ENCODE measurements at places on chromosomes 7 and 10.

DNA sequence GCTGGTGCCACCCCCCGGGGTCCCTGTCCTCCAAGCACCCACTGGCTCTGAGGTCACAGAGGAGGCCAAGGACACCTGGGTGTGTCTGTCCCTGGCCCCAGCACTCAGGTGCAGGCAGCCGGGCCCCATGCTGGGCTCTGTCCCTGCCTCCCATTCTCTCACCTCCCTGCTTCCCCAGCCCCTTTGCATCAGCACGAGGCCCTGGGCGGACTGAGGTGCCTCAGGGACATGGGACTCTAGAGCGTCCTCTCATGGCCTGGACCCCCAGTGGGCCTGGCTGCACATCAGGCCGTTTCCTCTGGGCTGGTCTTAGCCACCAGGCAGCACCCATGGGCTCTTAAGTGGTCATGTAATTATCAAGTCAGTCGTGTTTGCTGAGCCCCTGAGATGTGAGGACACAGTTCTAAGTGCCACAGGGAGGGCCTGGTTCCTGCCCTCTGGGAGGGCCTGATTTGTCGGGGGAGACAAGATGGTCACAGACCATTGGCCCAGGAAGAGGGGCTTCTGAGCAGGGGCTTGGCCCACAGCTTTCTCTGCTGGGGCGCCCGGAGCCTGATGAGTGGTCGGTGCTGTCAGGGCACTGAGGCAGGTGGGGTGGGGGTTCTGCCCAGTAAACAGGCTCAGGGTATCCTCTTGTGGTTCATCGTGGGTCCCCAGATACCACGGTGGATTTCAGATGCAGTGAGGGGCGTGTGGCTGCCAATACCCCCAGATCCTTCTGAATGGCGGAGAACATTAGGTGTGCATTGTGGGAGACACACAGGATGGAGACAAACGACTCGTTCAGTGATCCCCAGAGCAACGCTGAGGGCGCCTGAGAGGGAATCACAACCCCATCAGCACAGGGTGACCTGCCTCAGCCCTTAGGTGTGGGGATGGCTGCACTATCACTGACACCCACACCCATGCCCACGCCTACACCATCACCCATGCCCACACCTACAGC is 152.5 kb downstream of the WDR37 start:
- DNase-seq = no peak

- DNase-seq = no peak
These were observed 14.5 kb downstream of the AKR1B1 start for GRCh38 chr7:134444198-134444960.

DNA sequence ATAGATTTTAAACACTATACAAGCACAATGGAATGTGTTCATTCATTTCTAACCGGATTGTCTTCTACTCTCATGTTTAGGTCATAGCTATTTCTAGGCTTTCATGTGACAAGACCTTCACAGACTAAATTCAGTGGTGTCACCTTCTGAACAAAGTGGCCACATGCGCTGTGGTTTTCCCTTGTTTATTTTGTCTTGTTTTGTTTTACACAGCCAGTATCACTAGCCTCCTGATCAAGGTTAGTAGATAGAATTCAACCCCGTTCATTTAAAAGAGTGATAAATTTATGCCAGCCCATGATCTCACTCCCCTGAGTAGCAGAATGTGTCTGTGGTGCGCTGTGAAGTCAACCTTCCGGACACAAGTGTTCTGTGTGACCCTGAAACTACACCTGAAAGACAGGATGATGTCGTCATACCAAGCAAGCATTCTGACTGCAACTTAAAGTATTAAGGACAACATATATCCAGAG is 209.1 kb downstream of the CREB5 start:
- no peak for DNase-seq

DNA sequence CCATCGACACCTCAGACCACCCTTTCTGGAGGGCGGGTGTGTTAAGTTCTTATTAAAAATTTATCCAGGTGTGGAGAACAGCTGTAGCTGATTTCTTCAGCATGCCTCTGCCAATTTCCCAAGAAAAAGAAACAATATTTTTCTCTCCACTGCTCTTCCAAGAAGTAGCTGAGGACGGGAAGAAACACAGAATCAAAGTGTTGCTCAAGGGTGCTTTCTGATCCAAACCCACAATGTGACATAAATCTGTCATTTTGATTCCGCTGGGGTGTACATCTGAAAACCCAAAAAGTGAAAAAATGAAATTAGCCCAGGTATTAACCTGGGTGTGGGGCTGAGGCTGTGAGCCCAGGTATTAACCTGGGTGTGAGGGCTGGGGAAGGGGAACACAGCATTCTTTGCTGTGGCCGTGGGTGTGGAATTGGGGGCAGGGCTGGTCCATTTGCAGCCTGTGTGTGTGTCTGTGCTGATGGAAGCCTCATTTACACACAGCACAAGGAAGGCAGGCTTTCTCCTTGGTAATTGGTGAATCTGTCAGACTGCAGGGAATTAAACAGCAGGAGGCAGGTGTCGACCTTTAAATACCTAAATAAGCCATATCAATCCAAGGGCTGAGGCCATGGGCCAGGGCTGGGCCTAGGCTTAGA is 48.4 kb upstream of the CCDC3 start:
- no peak for DNase-seq

DNA sequence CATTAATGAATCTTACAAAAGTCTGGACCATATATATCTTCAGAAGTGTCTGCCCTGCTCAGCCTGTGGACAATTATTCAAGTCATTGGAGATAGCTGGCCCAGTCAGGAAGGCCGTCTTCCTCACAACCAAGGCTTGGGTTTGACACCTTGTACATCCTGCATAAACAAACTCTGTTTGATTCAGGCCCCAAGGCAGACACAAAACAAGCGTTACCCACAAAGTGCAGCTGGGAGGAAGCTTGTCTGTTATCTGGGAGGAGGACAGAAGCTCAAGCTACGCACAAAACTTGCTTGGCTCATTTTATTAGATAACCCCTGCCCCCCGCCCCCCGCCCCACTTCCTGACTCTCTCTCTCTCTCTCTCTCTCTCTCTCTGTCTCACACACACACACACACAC is 166.9 kb upstream of the WDR11 start:
- no peak for DNase-seq

GRCh38 chr7:48628793-48629349 is 295.5 kb upstream of the CDC14C start:
- DNase-seq = no peak

GRCh38 chr7:6198689-6199595 is 73.5 kb downstream of the CYTH3 start:
- DNase-seq = no peak

DNA sequence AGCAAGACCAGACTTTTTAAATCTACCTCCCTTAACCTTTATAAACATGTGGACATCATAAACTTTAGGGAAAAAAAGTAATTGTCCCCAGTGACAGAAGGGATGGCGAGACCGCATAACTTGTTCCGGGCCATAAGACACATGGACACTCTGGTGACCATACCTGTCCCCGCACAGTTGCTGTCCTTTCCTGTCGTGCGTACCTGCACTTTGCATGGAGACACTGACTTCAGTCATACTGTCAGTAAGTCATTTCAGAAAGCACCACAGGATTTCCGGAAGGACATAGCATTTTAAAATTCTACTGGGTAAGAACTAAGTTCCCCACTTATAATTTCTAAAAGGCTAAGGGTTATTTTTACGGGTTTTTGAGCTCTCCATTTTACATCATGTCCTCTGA is 120.9 kb downstream of the CREB5 start:
- no peak for DNase-seq

GRCh38 chr10:21372651-21373410 is 152.7 kb downstream of the SKIDA1 start:
- peak; percentile 25 for DNase-seq

GRCh38 chr10:125149036-125149679 is 11.2 kb downstream of the CTBP2 start:
- DNase-seq = no peak

GRCh38 chr10:13346283-13347042 is 1.6 kb downstream of the SEPHS1 start:
- DNase-seq = no peak

GRCh38 chr7:74059681-74060588 is 23.7 kb upstream of the LIMK1 start:
- no peak for DNase-seq

- DNase-seq = no peak
These were observed 75.1 kb downstream of the CRPPA start for GRCh38 chr7:16345979-16346958.

GRCh38 chr10:42111076-42111475 is 527.3 kb downstream of the ZNF33B start:
- no peak for DNase-seq

DNA sequence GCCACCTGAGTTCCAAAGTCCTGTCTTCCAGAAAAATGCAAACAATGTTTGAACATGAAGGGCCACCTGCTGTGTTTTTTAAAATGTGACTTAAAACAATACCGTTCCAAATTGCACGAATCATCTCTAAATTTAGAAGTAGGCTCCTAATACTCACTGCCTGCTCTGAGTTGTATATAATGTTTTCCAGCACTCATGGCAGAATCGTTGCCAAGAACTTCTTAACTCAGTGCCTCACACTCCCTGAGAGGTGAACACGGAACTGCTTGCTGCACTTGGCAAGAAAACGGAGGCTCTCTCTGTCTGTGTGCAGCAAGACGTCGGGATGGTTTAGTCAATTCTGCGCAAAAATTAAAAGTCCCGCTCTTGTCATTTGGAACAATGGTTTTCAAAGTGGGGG is 757.3 kb upstream of the AUTS2 start:
- DNase-seq = no peak

DNA sequence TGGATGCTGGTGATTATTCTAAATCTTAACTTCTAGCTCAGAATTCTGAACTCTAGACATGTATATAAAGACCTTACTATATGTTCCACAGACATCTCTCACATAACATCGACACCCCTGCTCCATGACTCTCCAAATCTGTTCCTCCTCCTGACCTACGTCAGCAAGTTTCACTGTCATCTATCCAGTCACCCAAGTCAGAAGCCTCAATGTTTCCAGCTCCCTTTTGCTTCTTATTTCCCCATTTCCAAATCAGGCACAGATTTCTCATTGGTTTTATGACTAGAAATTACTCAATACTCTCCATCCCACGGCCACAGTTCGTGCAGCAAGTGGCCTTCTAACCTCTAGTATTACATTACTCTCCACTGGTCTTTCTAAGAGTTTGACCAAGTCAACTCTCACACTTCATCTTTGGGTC is 28.5 kb downstream of the EPC1 start:
- DNase-seq = no peak
